ENCODE measurements at places on chromosomes 3 and 15. TPM values are rescaled to one million over a fixed set of nuclear protein-coding genes. Genes with fewer than 3 reads are reported as not detected.

Gene GOLGA8H
- total RNA-seq = 2.1 TPM

Gene FAM107A
- total RNA-seq = 1.6 TPM

Gene ELL3
- total RNA-seq = 2.7 TPM

Gene MAP3K13
- 20.7 TPM for total RNA-seq

DNA sequence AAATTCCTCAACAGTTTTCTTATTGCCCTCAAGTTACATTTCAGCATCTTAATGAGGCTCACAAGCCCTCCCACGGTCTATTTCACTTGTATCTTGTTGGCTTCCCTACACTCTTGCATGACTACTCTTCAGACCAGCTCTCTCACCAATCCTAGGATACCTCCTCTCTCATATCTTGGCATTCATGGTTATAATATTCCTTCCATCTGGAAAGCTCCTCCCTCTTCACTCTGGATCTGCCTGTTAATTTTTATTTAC lies 8.5 kb upstream of the CCDC80 start:
- no peak for DNase-seq
- no peak overlapping the region for H3K27ac ChIP-seq
- H3K27me3 ChIP-seq = no peaks in the 10 kb centered on the region
- no peak overlapping the region for H3K4me3 ChIP-seq
- no peaks in the 10 kb centered on the region for H3K36me3 ChIP-seq

DNA sequence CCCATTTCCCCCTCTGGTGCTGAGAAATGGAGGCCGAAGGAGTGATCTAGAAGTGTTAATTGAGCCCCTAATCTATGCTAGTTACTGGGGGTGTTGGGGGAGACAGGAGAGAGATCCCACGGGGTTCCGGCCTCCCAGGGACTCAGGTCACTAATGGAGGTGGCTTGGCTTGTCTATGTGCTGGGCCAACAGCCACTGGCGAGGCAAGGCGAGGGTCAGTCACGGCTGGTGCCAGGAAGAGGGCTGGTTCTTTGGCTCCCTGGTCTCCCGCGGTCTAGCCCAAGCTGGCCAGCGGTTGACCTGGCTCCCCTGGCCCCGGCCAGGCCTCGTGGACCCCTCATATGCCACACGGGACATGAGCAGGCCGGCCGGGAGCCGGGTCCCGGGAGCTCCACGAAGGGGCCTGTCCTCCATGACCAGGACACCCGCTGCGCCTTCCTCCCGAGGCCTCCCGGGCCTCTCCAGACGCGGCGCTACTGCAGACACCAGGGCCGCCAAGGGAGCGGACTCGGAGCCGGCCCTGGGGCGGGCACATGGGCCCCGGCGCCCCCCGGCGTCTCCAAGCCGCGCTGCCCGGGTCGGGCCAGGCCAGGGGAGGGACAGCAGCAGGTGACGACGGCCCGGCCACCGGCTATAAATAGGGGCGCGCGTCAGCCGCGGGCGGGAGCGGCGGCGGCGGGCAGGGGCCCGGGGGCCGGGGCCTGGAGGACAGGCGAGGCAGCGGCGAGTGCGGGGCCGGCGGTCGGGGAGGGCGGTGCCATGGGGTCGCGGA lies at the start of gene ALPK3:
Gene ALPK3, plus strand, starts transcription at position 663 of the 772 bp plus-strand sequence. Its CDS starts 97 bp downstream, at position 760.
- peaks cover 18% of the 10 kb centered on the region for H3K27me3 ChIP-seq
- H3K4me3 ChIP-seq = peak within 1 kb of the TSS; percentile 81
- peaks cover 28% of the 10 kb centered on the region for H3K4me1 ChIP-seq
- DNase-seq = peak; percentile 27

DNA sequence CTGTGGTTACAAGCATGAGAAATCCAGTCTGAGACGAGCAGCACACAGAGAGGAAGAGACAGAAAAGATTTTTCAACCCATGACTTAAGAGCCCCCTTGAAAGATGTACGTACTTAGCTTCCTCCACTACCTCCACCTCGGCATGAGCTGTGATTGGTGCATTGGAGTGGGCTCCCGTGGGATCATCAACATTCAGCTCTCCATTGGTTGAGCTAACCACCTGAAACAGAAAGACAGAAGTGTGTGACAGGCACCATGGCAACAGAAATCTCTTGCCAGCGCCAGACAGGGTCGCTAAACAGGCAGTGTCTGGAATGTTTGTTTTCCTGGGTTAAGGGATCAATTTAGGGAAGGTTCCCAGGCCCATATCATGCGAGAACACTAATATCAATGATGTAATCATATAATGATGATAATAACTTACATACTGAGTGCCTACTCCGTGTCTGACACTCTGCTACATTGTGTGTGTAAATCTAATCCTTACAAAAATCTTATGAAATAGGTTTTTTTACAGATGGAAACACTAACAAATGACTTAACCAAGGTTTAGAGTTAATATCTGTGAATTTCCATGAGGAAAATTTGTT lies 17.5 kb upstream of the PPIB start:
- no peaks in the 10 kb centered on the region for H3K36me3 ChIP-seq
- DNase-seq = no peak
- no peak overlapping the region for H3K4me3 ChIP-seq
- H3K4me1 ChIP-seq = peaks cover 17% of the 10 kb centered on the region
- no peak overlapping the region for H3K27ac ChIP-seq
- no peaks in the 10 kb centered on the region for H3K27me3 ChIP-seq
